Epithelial cell of prostate (primary cell): ENCODE measurements at places on chromosomes 11 and 22.

DNA sequence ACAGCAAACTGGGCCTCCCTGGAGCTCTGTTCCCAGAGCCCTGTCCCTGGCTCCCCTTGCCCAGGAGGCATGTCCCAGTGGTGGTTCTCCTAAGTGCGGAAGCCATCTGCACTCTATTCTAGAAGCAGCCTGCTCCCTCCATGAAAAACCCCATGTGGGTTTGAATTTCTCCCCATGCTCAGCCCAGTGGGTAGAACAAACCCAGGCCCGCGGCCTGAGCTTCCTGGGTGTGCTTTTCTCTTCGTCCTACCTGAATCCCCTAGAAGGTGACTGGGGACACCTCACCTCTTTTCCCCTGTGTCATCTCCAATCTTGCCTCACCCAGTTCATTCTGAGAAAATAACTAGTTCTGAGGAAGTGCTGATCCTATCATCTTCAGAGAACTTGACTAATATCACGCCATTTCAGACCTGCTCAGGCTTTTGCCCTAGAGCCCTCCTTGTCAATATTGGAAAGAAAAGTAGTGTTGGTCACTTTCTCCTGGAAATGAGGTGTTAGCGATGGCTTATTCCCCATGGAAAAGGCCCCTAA lies 15.9 kb downstream of the IL10RA start:
- DNase-seq, result no peak

- DNase-seq, result no peak
Measured at GRCh38 chr11:63609536-63609935, 4.7 kb downstream of the PLAAT3 start.

GRCh38 chr11:21426931-21427330 lies 757.5 kb downstream of the NELL1 start:
- DNase-seq, result no peak

DNA sequence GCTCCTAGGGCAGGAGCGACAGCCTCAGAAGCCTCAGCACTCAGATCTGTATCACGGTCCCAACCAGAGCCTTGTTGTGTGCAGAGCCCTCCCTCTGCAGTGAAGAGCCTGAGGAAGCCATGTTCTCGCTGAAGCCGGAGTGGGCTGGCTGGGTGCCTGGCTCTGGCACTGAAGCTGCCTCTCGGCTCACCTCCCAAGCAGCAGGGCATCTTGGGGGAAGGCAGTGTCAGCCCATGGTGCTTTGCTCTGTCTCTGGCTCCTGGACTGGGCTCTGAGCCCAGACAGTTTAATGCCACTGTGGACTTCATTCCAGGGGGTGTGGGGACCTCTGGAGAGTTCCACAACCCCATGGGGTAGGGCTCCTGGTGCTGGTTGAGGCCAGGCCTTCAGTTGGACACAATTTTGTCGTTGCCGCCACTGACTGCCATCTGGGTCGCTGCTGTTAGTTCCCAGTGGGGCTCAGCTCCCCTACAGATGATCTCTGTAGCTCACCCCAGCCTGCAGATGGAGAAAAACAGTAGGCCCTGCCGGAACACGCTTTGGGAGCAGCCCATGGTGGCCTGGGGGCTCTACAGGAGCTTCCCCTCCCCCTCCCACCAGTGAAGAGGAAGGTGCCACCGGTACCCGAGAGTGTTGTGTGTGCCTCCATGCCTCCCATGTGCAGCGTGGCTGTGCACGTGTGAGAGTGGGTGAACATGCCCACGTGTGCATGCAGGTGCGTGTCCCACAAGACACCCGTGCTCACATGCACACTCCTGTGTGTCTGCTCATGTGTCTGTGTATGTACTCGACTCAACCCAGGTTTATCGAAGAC lies 86.5 kb upstream of the B3GAT1 start:
- no peak for DNase-seq

GRCh38 chr11:130480186-130480585 lies 31.7 kb downstream of the ADAMTS15 start:
- no peak for DNase-seq

GRCh38 chr11:124481365-124482323 lies 36.1 kb upstream of the OR8B8 start:
- no peak for DNase-seq

- no peak for DNase-seq
Measured at GRCh38 chr22:37060801-37061610, 9.5 kb downstream of the KCTD17 start.

- DNase-seq, result no peak
Measured at GRCh38 chr11:127639916-127640315, 639.3 kb upstream of the KIRREL3 start.

DNA sequence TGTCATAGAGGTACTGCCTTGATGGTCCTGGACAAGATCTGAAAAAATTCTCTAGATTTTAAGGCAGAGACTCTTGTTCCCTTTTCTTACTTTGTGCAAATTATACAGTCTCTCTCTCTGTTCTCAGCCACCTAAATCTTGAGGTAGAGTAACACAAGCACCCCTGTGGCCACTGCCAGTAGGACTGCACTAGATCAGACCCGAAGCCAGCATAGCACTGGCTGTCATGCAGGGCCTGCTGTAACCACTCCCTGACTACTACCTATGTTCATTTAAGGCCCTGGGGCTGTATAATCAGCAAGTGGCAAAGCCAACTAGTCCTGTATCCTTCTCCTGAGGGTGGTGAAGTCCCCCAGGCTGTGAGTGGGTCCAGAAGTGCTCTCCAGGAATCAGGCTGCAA lies 11.8 kb upstream of the SLC22A24 start:
- no peak for DNase-seq

GRCh38 chr11:30016588-30017363 lies at the start of gene KCNA4:
Gene KCNA4 (minus strand): TSS chr11:30017030. CDS start chr11:30012678, 4,352 bp downstream.
- DNase-seq, result no peak

DNA sequence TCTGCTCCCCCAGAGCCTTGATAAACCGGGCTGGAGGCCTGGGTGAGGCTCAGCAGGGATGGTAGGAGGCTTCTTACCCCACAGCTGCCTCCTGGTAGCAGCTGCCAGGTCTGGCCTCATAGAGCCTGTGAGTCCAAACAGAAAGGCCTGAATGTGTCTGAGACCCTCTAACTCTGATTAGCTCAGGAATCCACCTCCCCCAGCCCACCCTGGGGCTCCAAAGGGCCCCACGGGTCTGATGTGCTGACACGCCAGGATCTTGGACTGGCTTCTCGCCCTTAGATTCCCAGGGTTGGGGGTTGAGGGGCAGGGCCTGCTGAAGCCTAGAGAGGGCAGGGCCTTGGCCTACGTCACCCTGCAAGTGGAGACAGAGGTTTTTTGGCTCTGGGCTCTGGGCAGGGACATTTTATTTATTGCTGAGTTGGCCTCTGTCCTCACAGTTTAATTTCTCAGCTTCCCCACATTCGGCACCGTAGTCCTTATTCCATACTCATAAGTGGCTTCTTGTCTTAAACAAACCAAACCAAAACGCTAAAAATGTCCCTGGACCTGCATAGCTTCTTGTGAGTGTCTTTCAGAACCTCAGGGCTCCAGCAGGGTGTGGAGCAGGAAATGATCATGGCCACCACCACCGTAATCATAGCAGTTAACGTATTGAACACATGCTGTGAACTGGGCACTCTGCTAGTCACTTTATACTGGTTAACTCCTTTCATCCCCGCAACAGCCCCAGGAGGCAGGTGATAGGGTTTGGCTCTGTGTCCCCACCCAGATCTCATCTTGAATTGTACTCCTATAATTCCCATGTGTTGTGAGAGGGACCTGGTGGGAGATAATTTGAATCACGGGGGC lies 25.1 kb downstream of the KIAA1671 start:
- DNase-seq, result no peak
